Fibroblast of skin of right biceps (primary cell): ENCODE measurements at places on chromosomes 6 and 20.

- DNase-seq: peak; percentile 27
Observed at GRCh38 chr6:79570129-79571029, 33.1 kb upstream of the LCA5 start.

DNA sequence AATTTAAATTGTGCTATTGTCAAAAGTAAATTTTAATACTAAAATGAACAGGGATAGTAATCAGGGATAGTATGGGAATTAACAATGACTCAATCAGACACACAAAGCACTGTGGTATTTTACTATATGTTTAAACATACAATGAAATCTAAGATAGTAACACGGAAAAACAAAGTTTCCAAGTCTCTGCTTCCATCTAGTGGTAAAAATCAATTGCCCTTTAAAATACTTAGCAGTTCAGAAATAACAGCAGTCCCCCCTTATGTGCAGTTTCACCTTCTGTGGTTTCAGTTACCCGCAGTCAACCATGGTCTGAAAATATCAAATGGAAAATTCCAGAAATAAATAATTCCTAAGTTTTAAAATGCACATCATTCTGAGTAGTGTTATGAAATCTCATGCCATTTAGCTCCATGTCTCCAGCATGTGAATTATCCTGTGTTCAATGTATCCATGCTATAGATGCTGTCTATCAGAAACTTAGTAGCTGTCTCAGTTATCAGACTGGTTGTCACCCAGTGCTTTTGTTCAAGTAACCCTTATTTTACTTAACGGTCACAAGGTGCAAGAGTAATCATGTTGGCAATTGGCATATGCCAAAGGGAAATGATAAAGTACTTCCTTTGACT is 58.5 kb downstream of the AHI1 start:
- peak; percentile 55 for DNase-seq

DNA sequence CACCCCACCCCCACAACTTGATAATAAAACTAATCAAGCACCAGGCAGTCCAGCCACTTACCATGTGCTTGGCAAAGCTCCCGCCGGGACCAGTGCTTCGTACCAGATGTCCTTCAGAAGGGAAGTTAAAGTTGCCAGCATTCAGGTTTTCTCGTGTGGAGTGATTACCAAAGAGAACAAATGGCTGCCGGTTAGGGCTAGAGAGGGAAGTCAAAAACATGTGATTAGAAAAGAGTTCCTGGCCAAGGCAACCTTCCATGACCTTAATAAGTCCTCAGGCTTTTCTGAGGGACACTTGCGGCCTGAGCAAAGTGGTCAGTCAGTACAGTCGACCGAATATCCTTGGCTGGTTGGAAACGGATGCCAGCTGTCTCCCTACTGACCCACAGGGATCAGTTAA is 67.0 kb downstream of the DNAAF9 start:
- no peak for DNase-seq

DNA sequence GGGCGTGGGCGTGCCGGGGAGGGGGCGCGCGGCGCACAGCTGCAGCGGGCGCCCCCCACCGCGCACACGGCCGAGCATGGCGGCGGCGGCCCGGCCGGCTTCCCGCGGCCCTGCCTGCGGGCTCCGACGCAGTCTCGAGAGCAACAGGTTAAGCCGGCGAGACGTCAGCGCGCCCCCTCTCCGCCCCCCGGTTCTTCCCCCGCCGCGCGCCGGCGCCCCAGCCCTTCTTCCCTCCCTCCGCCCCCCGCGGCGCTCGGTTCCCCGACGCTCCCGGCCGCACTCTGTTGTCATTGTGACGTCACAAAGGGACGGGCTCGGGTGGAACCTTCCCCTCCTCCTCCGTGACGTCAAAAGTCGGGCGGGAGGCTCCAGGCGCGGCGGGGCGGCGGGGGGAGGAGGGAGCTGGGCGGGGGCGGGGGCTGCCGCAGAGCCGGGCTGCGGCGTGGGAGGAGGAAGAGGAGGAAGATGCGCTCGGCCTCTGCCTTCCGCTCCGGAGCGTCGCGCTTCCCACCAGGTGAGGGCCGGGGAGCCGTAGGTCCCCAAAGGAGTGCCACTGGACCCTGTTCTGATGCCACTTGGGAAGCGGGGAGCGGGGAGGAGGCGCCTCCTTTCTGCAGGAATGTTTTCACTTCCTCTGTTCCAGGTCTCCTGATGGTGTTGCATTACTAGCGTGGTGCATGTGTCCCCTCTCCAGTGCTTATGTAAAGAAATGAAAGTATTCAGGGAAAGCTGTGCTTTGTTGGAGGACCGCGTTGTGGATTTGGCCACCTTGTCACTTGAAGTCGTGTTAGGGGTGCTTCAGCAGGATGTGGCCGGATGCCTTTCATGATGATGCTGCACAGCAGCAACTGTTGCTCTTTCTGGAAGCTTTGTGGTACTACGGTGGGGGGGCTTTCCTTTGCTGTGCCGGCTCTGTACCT is 2.8 kb downstream of the JARID2 start:
- DNase-seq: peak; percentile 98

DNA sequence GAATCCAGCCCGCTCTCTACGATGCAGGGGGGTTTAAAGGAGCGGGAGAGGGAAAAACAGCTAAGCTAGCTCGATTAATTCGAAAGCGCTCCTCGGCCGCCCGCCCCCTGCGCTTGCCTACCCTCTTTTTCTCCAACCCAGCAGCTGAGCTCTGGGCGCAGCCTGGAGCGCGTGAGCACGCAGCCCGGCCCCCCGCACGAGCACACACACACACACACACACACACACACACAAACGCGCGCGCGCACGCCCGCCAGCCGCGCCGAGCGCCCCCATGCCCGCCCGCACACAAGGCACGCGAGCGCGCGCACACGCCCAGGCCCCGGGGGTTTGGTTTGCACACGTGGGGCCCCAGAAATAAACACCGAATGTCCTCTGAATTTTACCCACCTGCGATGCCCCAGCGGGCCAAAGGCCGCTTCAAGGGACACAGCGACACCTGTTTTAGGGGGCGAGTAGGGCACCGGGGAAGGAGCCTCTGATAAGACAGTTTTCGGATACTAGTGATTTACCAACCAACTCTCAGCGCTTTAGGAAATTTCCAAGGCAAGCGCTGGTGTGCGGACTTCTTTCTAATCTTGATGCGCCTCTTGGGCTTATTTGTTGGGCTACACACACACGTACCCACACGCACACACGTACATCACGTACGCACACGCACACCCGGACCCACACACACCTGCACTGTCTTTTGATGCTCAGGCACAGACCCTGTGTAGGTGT is 802 bp upstream of the NRN1 start:
- peak; percentile 75 for DNase-seq
